ENCODE measurements at places on chromosomes 4 and X.

- DNase-seq, result no peak
Observed at GRCh38 chrX:123859409-123859845, 426 bp upstream of the XIAP start.

DNA sequence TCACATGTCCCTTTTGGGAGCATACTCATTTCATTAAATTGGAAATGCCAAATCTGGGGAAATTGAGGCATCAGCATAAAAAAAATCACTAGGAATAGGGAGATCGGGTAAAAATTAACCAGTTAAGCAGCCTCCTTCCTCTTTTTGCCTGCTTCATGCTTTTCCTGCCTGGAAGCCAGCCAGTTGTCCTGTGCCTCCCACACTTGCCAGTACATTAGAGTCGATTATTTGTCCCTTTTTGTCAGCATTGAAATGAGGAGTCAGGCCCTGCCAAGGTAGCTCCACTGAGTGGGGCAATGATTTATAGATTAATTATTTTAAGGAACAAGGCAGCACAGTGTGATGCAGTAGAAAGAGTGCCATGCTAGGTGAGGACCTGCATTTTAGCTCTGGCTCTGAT, 55.3 kb downstream of the SH2D1A start:
- no peak for DNase-seq

- DNase-seq, result peak; percentile 58
Observed at GRCh38 chrX:56729152-56729850, at the start of gene NBDY. NBDY (plus strand) TSS chrX:56729243; CDS start chrX:56729354, 111 bp downstream.

DNA sequence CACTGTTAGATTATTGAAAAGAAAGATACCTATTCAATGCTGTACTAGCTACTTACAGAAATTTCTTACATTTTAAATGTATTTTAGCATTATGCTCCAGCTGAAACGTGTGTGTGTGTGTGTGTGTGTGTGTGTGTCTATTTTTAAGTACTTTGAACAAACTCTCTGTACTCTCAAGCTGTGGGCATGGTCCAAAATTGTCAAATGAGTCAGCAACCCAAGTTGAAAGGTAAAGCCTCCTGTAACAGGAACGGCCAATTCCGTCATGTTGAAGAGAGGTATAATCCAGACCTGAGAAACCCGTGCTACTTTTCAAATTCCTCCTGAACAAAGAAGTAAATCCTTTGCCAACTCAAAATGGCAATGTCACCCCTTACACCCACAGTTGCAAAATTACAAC, 20.5 kb downstream of the MAOB start:
- no peak for DNase-seq

- DNase-seq, result no peak
Observed at GRCh38 chrX:148204195-148204594, 223.1 kb downstream of the FMR1NB start.

DNA sequence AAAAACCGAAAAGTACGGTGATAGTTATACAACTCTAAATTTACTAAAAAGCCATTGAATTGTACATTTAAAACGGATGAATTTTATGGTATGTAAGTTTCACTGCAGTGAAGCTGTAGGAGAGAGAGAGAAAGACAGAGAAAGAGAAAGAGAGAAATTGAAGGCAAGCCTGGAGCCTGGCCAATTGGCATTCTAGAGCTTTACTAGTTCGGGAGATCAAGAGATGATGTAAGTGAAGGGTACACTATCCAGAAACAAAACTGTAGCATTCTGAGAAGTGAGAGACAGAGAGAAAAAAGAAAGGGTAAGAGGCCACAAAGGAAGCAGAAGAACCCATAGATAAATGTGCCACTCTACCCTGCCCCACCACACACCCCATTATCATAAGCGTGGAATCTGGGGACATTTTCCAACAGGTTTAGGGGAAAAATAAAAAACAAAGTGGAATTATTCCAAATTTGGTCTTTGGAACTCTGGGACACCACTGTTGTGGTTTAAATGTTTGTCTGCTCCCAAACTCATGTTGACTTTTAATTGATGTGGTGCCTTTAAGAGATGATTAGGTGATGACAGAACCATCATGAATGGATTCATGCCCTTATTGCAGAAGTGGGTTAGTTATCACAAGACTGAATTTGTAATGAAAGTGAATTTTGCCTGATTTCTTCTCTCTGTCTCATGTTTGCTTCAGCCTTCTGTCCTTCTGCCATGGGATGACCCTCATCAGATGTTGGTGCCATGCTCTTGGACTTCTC, 123.0 kb upstream of the PLS3 start:
- DNase-seq, result no peak

DNA sequence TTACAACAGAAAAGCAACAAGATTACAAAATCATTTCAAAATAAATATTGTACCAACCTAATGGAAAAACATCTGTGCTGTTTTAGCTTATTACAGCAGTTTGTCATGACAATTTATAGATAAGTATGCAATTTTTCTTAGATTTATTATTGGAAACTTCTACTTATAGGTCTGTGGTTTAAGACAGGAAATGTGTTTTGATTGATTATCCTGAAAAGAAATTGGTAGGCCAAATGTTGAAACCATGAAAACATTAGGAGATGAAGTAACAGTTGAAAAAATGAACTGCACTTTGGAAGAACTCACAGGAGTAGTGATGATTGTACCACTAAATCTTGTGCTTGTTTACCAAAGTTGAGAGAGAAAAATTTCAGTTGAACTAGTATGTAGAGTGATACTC, 162.2 kb upstream of the GIMD1 start:
- DNase-seq, result no peak

DNA sequence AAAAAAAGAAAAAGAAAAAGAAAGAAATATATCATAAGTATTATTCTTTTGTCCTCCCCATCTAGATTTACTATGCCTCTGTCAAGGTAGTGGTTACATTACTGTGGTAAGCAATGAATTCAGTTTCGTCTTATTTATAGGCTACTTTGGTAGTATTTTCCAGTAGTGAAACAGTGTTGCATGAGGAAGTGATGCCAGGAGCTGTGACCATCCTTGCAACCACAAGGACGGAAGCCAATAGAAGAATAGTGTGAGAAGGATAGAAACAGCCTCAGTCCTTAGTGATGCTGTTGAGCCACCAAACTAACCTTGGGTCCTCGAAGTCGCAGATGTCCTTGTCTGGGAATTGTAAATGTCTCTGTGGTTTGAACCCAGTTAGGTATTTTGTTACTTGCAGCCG, 328.5 kb downstream of the PPP3CA start:
- DNase-seq, result no peak

DNA sequence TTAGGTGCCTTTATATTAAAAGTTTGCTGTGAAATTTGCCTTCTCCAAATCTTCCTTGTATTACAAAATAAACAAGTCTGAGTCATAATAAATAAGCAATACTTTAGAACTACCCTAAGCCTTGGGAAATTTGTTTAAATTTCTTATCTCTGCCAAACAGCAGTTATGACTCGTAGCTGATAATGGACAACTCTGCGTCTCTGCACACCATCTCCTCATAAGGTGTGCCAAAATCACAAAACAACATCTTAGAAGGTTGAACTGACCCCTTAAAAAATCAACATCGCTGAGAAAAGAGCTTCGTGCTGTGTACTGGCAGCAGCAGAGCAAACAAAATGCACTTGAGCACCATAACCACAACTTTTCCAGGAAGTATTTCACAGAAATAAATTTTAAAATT, 22.0 kb downstream of the OR13H1 start:
- peak; percentile 20 for DNase-seq

DNA sequence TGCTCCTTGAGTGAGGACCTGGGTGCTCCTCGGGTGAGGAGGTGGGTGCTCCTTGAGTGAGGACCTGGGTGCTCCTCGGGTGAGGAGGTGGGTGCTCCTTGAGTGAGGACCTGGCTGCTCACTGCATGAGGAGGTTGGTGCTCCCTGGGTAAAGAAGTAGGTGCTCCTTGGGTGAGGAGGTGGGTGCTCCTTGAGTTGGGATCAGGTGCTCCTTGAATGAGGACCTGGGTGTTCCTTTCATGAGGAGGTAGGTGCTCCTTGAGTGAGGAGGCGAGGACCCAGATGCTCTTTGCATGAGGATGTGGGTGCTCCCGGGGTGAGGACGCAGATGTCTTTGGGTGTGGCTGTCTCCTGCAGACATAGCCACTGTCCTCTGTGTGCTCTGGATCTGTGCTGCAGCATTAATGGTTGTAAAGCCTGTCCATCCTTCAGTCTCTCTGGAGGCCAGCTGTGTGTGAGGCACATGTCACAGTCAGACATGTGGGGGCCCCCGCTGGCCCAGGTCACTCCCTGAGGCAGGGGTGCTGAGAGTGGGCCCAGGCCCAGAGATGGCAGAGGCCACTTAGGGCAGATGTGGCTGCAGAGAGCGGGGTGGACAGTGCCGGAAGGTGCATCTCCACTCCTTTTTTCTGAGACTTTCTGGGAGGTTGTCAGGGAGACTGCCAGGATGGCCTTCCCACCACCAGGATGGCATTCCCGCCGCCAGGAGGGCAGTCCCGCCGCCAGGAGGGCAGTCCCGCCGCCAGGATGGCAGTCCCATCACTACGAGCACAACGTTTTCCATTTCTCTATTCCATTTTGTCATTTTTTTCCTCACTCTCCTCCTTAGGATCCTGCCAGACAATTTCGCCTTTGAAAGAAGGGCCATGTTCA, 101.8 kb downstream of the HMX1 start:
- no peak for DNase-seq

DNA sequence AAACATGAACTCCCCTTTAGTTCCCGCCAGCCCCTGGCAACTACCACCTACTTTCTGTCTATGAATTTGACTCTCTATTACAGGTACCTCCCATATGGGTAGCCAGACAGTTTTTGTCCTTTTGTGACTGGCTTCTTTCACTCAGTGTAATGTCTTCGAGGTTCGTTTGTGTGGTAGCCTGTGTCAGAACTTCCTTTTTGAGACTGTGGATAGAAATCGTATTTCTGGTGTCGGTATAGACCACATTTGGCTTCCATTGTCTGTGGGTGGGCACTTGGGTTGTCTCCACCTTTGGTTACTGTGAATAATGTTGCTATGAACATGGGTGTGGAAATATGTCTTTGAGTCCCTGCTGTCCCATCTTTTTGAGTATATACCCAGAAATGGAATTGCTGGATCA, 5.4 kb upstream of the CLDN34 start:
- no peak for DNase-seq

GRCh38 chr4:100593935-100594334, 76.1 kb upstream of the EMCN start:
- DNase-seq, result no peak

GRCh38 chr4:42821230-42821629, 71.3 kb upstream of the GRXCR1 start:
- DNase-seq, result no peak

GRCh38 chrX:37677243-37677642, 8.3 kb upstream of the XK start:
- no peak for DNase-seq

DNA sequence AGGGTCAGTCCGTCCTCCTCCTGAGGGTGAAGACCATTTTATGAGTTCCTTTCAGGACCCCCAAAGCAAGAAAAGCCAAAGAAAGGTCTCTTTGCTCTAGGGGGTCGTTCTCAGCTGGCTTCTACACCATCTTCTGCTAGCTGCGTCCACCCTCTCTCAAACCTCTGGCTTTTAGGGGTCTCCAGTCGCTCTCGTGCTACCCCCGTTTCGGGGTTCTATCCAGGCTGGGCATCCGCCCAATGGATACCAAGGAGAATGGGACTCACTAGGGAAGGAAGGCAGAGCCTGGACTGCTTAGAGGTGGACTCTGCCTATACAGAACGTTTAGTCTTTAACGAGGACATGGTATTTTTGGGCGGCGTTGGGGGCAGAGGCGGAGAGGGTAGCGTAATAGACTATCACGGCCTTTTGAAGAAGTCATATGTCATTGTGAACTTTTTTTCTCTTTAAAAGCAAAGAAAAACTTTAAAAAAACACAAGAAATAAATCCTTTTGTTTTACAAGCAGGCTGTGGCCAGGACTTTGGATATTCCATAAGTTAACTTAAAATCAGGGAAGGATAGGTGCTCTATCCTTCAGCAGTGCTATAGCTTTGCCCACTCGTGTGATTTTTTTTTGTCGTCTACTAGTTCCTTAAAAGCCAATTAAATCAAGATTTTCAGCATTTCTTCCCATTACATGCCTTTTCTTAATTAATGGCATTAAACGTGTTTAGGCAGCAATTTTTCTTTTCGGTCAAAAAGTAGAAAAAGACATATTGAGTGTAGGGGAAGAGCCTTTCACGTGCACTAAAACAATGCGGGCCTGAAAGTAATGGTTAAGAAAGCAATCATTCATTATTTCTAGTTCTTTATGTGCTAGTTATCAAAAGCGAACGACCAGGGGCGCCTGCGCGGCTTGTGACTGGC, 7.2 kb upstream of the PITX2 start:
- no peak for DNase-seq

DNA sequence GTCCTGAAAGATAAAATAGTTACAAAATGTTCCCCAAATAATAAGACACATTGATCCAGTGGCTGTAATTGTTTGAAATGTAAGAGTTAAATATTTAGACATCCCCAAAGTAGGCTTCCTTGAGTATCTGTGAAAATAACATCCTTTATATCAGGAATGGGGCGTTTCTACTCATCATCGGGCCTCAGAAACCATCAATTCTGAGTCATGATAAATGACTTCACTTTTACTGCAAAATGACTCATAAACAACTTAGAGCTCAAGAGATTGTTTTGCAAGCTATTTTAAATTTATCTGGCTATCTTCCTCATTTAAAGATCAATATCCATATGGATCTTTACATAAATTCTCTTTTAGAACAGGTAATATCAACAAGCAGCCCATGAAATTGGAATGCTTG, 369.4 kb upstream of the CNKSR2 start:
- DNase-seq, result no peak

DNA sequence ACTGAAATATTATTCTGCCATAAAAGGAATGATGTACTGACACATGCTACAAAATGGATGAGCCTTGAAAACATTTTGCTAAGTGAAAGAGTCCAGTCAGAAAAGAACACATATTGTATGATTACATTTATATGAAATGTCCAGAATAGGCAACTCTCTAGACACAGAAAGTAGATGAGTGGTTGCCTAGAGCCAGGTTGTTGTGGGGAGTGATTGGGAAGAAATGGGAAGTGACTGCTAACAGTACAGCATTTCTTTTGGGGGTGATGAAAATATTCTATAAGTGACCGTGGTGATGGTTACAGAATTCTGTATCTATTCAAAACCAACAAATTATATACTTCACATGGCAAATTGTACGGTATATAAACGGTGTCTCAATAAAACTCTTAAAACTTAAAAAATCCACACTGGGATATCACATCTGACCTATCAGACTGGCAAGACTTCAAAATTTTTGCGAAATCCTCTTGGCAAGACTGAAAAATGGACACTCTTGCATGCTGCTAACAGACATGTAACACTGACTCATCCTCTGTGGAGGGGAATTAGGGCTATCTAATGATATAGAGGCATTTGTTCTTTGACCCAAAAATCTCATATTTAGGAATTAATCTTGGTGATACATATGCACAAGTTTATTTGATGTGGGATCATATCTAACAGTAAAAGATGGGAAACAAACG, 71.8 kb downstream of the FAM13A start:
- no peak for DNase-seq

Measured in hematopoietic multipotent progenitor cell treated with erythropoietin and hydrocortisone succinate and interleukin-3 and kit ligand, for 8 days (in vitro differentiated cells).